NCI-H1694 treated with DMSO at 0.1 percent for 48 hours (cell line): ENCODE measurements at places on chromosomes 1 and 21.

- DNase-seq, result no peak
These were observed 20.6 kb upstream of the BACE2 start for GRCh38 chr21:41147096-41147978.

DNA sequence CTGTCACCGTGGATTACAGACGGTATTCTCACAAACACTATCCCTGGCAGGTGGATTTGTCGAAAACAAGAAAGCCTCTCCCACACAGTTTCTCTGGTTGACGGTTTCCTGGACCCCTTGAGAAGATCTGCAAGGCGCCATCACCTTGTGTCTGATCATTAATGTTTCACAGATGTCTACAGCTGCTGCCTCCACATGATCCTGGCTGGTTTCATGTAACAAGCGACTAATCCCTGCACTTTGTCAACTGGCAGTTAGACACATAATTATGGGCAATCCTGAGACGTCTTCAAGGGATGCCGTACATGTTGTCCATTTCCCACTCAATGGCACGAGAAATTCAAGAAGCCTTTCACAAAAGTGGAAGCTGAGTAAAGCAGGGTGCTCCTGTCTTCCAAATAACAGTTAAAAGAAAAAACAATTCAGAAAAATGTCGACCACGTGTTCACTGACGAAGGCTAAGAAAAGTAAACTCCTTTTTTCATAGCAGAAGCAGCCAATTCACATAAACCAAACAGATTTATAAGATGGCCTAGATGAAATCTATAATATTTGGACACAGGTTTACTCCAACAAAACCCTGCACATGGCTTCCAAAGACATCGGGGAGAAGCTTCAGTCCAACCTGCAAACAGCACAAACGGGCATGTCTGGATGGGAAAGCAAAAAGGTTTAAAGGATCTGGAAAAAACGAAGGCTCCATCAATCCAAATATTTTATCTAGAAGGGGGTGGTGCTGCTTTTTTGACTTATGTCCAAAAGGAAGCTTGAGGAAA, 52.2 kb downstream of the CAPZB start:
- no peak for DNase-seq

DNA sequence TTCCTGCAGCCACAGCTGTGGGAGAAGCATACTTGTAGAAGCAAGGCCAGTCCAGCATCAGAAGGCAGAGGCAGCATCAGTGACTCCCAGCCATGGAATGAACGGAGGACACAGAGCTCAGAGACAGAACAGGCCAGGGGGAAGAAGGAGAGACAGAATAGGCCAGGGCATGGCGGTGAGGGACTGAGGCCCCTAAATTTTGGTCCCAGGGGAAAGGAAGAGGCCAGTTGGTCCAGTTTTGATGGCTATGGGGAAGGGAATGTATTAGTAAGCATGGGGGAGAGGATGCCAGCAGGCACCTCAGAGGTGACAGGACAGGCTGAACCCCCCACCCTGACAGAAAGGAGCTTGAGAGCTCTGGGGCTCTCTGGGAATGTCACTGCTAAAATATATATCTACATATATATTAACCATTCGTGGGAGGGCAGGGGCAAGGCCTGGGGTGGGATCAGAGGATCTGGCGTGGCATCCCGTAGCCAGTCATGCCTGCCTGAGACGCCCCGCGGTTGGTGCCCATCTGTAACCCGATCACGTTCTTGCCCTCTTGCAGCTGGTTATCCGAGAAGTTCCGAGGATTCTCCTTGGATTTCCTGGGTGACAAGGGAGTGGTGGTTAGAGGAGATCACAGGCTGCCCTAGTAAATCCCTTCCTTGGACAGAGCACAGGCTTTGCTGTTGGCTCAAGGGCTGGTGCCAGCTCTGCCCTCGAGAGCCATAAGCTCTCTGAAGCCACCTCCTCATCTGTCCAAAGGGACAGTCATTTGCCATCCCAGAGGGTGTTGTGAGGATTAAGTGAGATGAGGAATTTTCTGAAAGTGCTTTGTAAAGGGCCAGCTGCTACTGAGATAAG, 6.7 kb downstream of the TAGLN2 start:
- no peak for DNase-seq

- no peak for DNase-seq
These were observed 38.8 kb downstream of the PDPN start for GRCh38 chr1:13622446-13622845.

DNA sequence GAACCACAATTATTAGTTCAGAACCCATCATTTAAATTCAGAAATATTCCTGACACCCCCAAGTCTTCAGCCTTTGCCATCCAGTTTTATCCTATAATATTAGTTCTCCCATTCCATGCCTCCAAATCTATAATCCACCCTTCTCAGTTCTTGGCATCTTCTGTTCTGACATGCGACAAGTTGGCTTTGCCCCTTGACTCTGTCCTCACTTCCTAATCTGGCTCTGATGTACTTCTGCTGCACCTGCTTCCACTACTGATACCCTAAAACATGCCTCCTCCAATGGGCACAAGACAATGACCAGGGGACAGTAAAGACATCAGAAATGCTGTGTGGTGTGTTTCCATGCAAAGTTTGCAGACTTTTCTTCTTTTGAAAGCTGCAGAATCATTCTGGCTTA, 17.1 kb upstream of the FBXO28 start:
- no peak for DNase-seq
